NCI-H524 (cell line): ENCODE measurements at places on chromosomes 7 and 10.

- peak; percentile 90 for DNase-seq
Measured at GRCh38 chr7:27095897-27096767, at the start of gene HOXA1. HOXA1 (minus strand) TSS chr7:27096000; CDS start chr7:27095912, 88 bp downstream.

DNA sequence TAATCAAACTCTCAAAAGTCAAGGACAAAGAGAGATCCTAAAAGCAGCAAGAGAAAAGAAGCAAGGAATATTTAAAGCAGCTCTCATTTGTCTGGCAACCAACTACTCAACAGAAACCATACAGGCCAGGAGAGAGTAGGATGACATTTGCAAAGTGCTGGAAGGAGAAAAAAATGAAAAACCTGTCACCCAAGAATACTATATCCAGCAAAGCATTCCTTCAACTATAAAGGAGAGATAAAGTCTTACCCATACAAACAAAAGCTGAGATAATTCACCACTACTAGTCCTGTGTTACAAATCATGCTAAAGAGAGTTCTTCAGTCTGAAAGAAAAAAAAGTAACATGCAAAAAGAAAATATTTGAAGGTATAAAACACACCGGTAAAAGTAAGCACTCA is 357.7 kb downstream of the PTPRN2 start:
- DNase-seq: no peak

- DNase-seq: no peak
Measured at GRCh38 chr10:34319197-34319846, 495.8 kb downstream of the PARD3 start.

DNA sequence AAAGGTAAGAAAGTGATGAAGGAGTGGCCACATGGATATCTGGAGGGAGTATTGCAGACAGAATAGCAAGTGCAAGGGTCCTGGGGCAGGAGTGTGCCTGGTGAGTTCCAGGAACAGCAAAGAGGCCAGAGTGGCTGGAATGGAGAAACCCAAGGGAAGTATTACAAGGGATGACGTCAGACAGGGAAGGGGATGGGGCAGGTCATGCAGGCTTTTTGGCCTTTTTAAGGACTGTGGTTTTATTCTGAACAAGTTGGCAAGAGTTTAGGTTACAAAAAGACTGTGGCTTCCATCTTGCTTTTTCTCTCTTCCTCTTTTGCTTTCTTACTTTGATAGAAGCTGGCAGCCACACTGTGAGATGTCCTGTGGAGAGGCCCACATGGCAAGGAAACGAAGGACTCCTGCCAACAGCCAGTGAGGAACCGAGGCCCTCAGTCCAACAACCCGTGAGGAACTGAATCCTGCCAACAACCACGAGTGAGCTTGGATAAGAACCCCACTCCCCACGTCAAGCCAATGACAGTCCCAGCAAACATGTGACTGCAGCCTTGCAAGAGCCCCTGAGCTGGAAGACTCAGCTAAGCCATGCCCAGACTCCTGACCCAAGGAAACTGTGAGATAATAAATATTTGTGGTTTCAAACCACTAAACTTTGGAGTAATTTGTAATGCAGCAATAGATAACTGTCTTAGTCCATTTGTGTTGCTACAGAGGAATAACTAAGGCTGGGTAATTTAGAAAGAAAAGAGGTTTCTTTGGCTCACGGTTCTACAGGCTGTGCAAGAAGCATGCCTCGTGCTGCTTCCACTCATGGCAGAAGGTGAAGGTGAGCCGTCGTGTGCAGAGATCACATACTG is 19.8 kb upstream of the KDM7A start:
- no peak for DNase-seq

GRCh38 chr7:117020591-117020973 is 67.3 kb downstream of the ST7 start:
- no peak for DNase-seq

DNA sequence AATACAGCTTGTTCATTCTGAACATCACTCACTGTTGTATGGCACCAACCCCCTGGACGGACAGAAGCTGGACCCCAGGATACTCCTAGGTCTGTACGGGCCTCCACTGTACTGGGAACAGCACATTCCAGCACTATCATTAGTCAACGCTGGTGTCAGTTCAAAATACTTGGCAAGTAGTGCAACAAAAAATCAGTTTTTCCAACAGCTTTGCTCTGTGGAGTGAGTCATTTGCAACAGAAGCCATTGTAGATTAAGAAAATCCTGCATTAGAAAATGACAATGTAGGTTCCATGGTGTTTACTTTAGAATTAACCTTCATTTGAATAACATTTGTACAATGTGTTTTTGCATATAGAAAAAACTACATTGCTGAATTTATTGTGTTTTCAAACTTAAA is 266.6 kb downstream of the HDAC9 start:
- no peak for DNase-seq

DNA sequence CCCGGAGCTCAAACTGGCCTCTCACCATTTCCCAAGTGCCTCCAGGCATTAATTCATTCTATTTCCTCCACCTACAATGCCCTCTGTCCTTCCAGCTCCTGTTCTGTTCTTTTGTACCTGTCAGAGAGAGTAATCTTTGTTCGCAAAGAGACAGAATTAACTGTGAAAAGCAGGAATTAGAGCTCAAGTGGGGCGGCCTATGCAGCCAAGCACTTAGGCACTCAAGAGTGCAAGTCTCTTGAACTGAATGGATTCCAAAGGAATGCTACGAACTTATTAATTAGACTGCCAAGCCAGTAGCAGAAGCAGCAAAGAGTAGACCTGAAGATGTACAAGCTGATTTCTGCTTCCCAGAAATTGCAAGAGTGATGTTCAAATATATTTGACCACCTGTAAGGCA is 338.3 kb upstream of the AUTS2 start:
- no peak for DNase-seq

GRCh38 chr10:89309156-89310055 is 7.6 kb downstream of the IFIT2 start:
- no peak for DNase-seq

- no peak for DNase-seq
Measured at GRCh38 chr10:5854131-5854475, 35.6 kb downstream of the ANKRD16 start.

DNA sequence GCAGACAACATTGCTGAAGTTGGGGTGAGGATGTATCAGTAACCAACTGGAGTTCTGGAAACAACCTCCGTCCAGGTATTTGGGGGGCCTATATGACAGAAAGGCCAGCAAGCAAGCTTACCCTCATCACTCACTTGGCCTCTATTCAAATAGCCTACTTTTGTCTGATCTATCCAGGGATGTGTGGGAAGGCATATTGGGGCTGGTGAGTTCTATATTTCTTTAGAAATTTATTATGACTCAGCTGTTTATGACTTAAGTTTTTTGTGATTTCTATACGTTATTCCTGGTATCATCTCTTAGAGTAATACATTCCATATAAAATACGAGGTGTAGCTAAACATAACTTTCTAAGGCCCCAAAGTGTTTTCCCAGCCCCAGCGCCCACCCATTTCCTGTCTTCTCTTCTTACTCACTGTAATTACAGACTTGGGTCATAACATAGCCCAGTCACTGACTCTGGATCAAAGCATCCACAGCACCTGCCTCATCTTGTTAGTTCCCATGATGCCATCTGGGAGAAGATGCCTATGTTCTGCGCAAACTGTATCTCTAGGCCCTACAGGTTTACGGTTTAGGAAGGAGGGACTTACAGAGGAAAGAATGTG is 18.1 kb downstream of the GARS1 start:
- no peak for DNase-seq
